ENCODE measurements at places on chromosomes 1 and 21.

DNA sequence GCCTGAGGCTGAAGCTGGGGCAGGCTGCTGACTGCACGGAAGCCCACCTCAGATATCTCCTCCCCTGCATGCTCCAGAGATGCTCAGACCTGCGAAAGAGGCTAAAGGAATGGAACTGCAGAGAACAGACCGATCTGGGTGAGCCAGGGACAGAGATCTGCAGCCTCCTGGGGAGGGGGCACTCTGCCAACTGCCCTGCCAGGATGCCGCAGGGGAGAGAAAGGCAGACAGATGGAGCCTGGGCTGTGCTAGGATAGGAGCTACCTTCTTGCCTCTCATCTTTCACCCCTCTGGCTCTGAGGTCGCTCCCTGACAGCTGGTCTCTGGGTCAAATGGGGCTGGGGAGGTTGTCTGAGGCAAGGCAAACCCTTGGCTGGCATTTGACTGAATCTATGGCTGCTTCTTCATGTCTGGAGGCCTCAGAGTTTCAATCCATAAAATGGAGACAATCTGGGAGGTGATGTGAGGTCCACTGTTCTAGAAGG lies 238.2 kb downstream of the GRIK3 start:
- DNase-seq, result no peak

- no peak for DNase-seq
These were observed 5.4 kb downstream of the PEA15 start for GRCh38 chr1:160210561-160210960.

DNA sequence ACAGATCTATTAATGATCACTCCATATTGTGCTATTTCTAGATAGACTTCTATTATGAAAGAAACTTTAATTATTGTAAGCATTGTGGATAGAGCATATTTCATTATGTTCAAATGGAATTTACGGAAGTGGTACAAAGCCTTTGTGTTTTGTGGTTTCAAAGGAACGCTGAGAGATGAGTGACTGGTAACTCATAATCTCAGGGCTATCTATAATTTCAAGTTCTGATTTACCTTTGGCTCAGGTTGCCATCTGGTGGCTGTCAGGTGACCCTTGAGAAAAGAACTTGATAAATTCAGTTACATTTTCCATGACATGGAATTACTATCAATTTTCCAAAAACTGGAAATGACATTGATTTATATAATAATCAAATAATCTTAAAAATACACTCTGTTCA lies 12.2 kb downstream of the NTNG1 start:
- DNase-seq, result no peak

DNA sequence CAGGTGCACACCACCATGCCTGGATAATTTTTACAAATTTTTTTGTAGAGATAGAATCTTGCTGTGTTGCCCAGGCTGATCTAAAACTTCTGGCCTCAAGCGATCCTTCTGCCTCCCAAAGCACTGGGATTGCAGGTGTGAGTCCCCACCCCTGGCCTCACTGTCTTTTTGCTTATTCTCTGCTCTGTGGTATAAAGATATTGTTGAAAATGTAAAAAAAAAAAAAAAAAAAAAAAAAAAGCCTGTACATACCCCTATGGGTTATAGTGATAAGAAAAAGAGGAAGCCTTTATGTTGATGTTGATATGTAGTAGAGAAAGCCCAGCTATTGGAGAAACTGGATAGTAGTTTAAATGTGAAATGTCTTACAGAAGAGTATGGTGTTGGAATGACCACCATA lies 125.8 kb downstream of the XPR1 start:
- DNase-seq, result no peak

Data from GM04503 (cell line).